KG1 (cell line): ENCODE measurements at places on chromosomes 7 and 10.

DNA sequence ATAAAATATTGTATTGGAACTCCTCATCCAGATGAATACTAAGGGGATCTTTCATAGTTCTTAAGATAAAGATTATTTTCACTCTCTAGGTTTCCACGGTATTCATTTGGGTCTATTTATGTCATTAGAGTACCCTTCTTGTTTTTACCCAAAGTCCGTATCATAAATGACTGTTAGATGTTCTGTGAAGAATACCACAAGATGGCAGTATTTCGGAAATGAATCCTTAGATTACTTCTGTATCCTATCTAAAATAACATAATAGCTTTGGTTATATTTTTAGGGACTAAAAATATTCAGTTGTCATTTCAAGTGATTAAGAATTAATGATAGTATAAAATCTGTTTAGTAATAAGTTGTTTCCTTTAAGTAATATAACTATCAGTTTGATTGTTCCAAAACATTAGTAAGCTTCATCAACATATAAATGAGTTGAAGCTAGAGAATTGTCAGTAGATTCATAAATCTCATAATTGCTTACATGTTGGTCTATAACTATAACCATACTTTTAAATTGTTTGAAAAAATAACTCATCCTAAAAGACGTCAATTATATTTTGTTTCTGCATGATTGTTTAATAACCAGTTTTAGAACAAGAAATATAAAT, 337.5 kb upstream of the KCND2 start:
- DNase-seq: no peak

GRCh38 chr10:88458209-88458608, 124.9 kb downstream of the RNLS start:
- no peak for DNase-seq

DNA sequence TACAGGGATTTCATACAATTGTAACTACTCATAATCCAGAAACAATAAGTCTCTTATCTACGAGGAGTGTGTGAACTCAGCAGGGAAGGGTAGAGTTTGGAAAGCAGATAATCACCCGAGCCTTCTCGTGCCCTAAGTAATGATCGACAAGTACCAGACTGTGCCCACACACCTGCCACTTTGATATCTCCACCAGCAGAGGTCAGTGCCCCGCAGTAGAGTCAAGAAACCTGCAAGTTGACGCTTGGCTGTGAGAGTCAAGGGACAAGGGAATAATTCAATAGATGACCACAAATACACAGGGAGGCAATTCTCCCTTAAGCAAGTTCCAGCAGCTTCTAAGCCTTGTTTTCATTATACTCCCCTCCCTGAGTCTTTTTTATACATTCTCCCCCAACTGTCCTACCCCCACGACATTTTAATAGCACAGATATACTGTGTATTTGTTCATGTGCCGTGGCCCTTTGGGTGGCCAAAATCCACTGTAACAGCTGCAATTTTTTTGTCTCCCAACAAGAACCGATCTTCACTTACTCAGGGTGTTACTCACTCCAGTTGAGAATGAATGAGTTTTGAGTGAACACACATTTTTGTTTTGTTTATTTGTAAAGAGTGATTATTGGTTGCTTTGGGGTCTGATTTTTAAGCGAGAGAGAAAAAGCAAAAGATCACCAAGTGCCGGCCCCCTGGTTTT, 106.9 kb upstream of the RHEB start:
- no peak for DNase-seq

GRCh38 chr10:36779238-36779846, 346.1 kb upstream of the ANKRD30A start:
- no peak for DNase-seq

- no peak for DNase-seq
Observed at GRCh38 chr7:117683430-117684175, 189.6 kb downstream of the CTTNBP2 start.

DNA sequence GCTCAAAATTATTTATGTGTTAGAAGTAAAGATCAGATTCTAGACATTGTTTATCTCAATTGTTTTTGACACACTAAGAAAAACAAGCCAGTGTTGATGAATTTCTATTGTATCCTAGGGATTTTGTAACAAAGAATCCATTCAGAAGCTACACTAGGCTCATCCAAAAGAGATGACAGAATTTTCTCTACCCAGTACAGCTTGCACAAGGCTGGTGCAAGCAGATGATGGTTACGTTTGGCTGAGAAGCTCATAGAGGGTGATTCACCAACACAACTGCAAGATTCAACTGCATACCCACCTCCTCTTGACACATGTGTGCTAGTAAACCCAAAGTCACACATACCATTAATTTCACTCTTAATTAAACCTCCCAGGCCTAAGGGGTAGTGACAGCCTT, 20.8 kb downstream of the GRM3 start:
- DNase-seq: no peak

DNA sequence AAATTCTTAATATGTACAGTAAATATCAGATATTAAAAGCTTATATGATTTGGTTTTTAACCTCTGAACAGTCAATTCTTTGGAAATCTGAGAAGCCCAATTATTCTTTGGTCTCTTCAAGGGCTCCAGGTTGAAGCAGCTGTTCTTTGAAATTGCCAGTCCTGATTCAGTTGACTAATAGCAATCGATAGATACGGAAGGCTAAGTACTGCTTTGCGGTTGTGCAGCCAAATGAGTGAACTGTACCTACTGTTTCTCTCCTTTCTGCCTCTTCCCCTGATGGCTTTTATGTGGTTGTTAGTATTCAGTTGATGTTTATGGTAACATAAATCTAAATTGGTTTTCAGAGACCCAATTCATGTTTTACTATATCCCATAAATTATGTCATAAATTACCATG, 103.1 kb upstream of the RPA3 start:
- no peak for DNase-seq

DNA sequence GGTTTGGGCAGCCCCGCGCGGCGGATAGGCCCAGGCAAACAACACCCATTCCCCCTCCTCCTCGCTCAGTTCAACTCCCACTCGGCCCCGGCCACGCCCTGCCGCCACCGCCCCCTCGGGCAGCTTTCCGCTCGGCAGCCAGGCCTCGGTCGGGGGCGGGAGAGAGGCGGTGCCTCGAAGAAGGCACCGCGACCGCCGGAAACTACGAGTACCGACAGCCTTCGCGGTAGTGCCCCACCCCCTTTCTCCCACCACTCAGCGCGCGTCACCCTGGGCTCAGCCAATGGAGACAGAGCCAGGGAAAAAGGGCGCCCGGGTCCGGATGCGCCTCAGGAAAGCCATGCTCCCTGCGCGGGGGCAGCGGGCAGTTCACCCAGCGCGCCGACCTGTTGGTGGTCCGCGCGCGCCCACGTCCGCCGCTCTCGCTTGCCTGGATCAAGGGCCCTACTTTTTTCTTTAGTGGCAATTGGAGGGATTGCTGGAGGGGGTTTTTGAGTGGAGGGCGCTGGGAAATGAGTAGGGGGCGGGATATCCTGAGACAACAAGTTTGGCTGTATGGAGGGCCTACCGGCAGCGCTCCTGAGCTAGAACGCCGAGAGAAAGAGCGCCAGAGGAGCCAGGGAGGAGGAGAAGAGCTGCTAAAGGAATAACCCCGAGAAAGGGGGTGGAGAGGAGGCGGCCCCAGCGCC, 557 bp upstream of the SP4 start:
- peak; percentile 94 for DNase-seq

GRCh38 chr7:107742678-107743566, 1.0 kb upstream of the CBLL1 start:
- DNase-seq: peak; percentile 68

DNA sequence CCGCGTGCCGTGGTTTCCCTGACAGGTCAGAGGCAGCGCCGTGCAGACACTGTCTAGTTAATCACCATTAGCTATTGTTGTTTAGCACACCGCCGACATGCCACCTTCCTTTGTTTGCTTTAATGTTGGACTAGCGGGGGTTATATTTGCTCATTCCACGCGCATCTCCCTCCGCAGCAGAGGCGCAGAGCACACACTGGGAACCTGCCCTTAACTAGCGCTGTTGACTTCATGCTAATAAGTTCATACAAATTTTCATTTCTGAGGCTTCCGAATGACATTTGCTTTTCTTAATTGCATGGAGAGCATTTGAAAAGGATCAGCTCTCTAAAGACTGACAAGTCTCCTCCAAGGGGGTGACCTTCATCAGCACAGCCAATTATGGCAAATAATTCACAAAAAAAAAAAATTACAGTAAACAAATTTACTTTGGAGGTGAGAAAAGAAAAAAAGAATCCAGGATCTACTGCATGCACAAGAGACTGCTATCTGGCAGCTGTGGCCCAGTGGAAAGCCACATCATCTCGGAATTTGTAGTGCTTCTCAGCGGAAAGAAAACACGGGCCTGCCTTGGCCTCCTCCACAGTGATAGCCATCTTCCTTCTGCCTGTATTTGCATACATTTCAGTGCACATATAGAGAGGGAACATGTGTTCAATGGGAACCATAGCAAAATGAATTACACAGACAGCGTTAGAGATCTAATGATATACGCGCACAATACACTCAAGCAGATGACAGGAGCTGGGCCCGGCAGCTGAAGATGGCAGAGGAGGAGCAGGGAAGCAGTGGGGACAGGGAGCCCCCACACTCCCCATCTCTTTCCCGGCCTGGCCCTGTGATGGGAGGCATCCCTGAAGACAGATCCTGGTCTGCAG, 94.2 kb downstream of the EBF3 start:
- DNase-seq: no peak

DNA sequence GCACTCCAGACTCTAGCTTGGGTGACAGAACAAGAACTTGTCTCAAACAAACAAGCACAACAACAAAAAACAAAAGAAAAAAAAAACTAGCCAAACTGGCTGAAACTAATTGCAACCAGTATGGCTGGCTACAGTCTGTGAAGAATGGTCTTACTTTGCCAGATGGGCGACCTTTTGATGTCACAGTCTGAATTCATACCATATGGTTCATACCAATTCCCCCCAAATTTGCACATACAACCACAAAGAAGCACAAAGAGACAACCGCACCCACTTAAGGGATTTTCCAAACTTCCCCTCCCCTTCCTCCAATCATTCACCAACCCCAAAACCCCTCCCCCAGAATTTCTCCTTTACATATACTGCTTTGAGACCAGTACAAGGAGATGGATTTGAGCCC, 114.2 kb downstream of the SPAG6 start:
- no peak for DNase-seq

DNA sequence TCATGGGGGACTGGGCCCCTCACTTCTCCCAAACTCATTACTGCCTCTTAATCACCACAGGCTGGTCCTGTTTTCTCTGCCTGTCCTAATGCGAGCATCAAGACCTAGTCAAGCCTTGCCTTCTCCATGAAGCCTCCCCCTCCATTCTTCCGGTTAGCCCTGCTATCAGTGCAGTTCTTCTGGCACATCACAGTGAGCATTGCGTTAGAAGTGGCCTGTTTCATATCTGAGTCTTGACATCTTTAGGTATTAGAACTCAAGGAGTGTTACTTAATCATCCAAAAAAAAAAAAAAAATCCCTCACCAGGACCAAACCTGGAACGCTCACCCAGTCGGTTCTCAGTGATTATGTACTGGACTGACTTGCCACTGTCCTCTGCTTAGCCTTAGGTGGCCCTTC, 17.4 kb downstream of the SNX10 start:
- no peak for DNase-seq

DNA sequence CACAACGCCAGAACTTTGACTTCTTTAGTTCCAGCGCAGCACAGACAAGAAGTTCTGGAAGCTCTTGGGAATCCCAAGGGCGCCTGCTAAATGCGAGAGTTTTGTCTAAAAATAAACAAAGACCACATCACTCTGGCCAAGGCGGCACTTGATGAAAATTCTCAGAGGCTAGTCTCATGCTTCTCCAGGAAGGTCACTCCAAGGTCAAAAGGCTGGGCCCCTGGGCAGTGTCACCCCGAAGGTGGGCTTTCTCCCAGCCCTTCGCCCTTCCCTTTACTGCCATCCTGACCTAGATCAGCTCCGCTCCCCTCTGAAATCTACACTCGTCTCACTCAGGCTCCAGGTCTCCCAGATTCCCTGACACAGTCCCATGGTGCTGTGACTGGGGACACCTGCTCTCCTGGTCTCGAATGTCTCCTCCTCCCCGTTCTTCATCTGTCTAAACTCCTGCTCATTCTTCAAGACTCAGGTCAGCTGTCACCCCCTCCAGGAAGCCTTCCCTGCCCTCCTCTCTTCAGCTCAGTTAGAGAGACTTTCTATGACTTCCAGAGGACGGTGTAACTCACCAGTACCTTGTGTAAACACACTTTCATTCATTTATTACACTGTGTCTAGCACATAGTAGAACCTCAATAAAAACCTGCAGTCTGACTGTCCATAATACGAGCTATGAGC, 10.5 kb downstream of the FAM53B start:
- no peak for DNase-seq

- DNase-seq: no peak
Observed at GRCh38 chr10:77850620-77851231, 75.8 kb downstream of the DLG5 start.

DNA sequence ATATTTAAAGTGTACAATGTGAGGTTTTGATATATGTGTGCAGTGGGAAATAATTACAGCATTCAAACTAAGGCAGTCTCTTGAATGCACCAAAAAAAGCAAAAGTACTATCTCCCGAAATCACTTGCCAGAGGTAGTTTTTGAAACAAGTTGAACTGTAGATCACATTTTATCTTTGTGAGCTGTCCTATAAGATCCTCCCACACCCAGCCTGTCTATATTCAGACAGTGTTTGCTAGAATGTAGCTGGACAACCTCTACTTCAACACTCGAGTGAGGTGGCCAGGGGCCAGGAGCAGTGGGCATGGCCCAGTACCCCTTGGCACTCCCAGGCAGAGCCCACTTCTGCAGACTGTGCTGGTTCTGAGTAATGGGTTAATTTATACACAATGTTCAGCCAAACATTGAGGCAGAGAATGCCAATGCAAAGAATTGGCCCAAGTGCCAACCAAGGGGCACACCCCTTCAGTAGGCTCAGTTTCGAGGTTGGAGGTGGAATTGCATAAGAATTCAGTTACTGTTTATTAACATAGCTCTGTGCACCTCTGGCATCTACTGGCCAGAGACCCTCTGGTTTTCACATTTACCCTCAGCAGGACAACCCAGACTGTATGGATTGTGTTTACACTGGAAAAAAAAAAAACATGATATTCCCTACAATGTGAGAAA, 70.5 kb downstream of the AHR start:
- no peak for DNase-seq

GRCh38 chr10:71395621-71396020, 1.1 kb upstream of the CDH23 start:
- no peak for DNase-seq
